ENCODE measurements at places on chromosomes 6 and 20. TPM values are rescaled to one million over a fixed set of nuclear protein-coding genes. Genes with fewer than 3 reads are reported as not detected.

GRCh38 chr6:115241373-115241772 lies 819.3 kb downstream of the FRK start:
- DNase-seq, result no peak

RAB44 gene
- total RNA-seq, result 0.26 TPM

DNA sequence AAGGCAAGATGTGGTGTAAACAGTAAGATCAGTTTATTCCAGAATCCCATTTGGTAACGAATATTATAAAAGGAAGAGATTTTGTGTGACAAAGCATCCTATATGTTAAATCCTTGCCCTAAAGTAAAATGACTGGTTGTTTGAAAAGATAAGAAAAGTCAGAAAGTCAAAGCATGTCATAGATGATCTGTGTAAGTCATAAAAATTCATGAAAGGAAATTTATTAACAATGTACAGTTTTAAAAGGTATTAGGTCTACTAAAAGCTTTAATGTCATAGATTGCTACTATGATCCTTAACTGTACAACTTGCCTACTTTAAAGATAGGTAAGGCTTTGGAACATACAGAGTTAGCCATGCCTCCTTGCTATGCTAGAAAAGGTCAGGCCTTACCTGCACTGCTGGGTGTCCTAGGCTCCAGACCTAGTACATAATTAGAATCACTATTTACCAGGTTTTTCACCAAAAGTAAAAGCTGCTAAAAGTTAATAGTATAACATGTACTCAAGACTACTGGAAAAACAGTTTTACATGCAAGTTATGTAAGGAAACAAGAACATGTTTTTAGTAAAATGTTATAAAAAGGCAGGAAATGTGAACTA lies 1090.1 kb upstream of the ADGRB3 start:
- DNase-seq, result no peak

CD93 gene
- 72.8 TPM for total RNA-seq

- no peak for DNase-seq
Measured at GRCh38 chr6:150711584-150712504, 112.2 kb downstream of the PLEKHG1 start.

- DNase-seq, result no peak
Measured at GRCh38 chr20:63431944-63432343, 40.5 kb downstream of the KCNQ2 start.

TCFL5 gene
- 21.0 TPM for total RNA-seq

GRCh38 chr6:52598123-52598823 lies 21.4 kb upstream of the TRAM2 start:
- no peak for DNase-seq

GRCh38 chr6:150006961-150007464 lies 18.3 kb downstream of the RAET1L start:
- DNase-seq, result no peak

FHL5 gene
- 3.0 TPM for total RNA-seq

DNA sequence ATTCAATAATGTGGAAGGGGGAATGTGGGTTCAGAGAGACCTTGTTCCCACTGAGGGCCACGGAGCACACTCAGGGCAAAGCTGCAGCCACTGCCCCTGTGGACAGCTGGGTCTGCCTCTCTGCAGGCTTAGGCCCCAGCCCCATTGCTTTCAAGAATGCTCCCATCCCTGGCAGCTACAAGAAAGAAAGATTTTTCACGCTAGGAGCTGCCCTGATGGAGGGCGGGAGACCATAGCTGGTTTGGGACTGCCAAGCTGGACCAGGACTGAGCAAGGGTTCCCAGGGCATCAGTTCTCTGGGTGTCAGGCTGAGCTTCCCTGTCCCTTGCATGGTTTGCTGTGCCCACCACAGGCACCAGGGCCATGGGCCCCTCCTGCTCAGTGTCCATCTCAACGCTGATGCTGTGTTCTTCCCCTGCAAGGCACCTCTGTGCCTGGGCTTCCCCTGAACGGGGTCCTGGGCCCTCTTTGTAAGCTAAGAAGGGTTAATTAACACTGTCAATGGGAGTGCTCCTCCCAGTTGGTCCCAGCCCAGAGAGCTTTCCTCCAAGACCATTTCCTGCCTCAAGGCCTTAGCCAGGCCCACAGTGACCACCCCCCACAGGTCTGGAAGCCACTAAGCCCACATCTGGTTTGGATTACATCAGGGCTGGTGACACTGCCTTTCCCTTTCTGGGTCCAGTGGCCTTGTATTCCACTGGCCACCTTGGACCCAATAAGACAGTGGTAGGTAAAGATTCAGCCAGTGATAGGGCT lies 8.4 kb downstream of the FOXS1 start:
- DNase-seq, result no peak

DYNLT2 gene
- total RNA-seq, result 2.4 TPM

GRCh38 chr6:154187203-154187602 lies 148.2 kb downstream of the OPRM1 start:
- DNase-seq, result no peak

SRSF3 gene
- total RNA-seq, result 152 TPM

IDH3B gene
- 44.5 TPM for total RNA-seq

- DNase-seq, result no peak
Measured at GRCh38 chr6:75102301-75102700, 103.6 kb downstream of the COL12A1 start.

LKAAEAR1 gene
- not detected for total RNA-seq

GRCh38 chr20:11376420-11376819 lies 541.3 kb upstream of the BTBD3 start:
- no peak for DNase-seq

HSD17B8 gene
- total RNA-seq, result 7.6 TPM

GRCh38 chr20:48698507-48699267 lies 129.1 kb downstream of the PREX1 start:
- no peak for DNase-seq

MRPS26 gene
- total RNA-seq, result 18.3 TPM

DNA sequence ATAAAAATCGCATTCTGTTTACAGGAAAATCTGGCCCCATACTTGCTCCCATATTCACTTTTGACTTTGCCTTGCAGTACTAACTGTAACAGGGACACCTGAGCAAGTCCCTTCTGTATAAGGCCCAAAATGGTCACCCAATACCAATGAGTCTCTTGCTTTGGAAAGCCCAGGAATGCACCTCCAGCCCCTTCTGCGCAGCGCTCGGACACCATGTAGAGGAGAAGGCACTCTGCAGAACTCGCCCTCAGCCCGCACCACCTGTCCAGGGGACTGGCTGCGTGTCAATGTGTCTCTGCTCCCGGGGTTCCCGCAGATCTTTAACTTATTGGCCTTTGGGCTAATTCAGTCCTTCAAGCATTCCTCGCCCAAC lies 746 bp upstream of the PRND start:
- DNase-seq, result no peak

- no peak for DNase-seq
Measured at GRCh38 chr6:56499095-56499494, 143.6 kb downstream of the DST start.

XKR7 gene
- 0.05 TPM for total RNA-seq

DNA sequence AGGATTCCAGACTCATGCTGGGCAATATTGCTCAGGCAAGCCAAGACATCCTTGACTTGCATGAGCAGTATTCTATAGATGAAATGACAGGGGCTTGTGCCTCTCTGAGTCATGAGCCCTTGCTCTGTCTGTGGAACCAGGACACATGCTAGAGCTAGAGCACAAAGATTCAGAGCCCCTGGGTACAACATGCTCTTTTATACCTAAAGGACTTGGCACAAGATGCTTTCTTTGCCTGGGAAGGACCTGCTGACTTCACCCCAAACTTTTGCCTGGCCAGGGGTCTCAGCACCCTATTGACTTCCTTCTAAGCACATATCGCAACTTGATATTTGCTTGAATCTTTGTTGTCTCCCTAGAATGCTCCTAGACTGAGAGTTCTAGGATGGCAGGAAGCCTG lies 27.4 kb downstream of the TGM6 start:
- no peak for DNase-seq

DNA sequence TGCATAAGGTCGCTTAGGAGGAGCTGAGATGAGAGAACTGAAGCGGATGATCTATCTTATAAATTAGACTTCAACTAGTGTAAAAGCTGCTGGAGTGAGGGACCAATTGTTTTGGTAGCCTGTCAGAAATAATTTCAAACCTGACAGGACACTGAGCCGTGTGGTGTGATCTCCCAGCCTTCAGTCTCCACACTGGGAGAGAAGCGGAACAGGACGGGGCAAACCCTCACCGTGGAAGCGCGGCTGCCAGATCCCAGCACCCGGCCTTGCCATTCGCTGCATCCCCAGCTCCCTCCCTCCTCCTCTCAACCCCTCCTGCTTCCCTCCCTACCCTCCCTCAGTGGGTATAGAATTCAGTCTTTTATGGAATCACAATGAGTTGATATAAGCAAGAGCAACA lies 900.1 kb upstream of the SLC35B3 start:
- DNase-seq, result no peak

DNA sequence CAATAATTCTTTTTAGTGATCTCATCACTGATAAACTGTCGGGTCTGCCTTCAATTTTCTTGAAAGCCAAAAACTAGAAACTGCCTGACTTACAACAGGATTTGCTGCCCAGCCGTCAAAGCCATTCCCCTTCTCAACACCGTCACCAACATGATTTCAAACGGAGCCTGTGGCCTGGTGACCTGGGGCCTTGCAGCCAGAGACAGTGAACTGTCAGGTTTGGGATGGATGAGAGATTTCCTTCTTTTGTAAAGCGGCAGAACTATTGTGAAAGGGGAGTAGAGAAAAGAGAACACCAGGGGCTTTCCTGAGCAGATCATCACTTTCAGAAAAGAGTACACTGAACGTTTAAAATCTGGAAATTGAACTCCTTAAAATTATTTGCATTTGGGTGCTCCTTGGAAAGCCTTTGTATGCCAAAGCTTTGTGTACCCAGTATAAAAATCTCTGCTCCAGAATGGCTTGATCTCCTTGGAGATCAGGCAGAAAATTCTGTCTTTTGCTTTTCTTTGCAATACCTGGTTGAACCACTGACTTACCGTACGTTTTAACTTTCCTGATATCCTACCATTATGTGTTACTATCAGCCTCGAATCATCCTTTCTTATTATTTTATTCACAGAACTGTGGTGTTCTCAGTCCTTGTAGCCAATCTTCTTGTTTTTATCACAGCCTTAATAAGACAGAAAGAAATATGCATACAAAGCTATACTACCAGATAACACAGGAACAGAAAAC lies 125.2 kb downstream of the PACRG start:
- no peak for DNase-seq

- no peak for DNase-seq
Measured at GRCh38 chr20:15582146-15582760, 991.0 kb downstream of the KIF16B start.

- DNase-seq, result no peak
Measured at GRCh38 chr6:13094781-13095425, 233.4 kb downstream of the TBC1D7 start.

PARD6B gene
- total RNA-seq, result 11.7 TPM

- no peak for DNase-seq
Measured at GRCh38 chr6:119267126-119267905, 82.2 kb downstream of the MAN1A1 start.

GRCh38 chr6:46323312-46323965 lies 152.7 kb upstream of the ENPP5 start:
- no peak for DNase-seq

- no peak for DNase-seq
Measured at GRCh38 chr6:110681543-110682459, 133.5 kb downstream of the CDK19 start.

- DNase-seq, result no peak
Measured at GRCh38 chr6:54083287-54083686, 28.0 kb upstream of the MLIP start.

UBE2C gene
- 15.6 TPM for total RNA-seq

EFCAB8 gene
- 0.95 TPM for total RNA-seq

All from urinary bladder (tissue), 4 donors.